ENCODE measurements at places on chromosomes 3 and 15. TPM values are rescaled to one million over a fixed set of nuclear protein-coding genes. Genes with fewer than 3 reads are reported as not detected.

GRCh38 chr3:142278451-142278850 is 53.1 kb upstream of the GK5 start:
- DNase-seq: no peak

DNA sequence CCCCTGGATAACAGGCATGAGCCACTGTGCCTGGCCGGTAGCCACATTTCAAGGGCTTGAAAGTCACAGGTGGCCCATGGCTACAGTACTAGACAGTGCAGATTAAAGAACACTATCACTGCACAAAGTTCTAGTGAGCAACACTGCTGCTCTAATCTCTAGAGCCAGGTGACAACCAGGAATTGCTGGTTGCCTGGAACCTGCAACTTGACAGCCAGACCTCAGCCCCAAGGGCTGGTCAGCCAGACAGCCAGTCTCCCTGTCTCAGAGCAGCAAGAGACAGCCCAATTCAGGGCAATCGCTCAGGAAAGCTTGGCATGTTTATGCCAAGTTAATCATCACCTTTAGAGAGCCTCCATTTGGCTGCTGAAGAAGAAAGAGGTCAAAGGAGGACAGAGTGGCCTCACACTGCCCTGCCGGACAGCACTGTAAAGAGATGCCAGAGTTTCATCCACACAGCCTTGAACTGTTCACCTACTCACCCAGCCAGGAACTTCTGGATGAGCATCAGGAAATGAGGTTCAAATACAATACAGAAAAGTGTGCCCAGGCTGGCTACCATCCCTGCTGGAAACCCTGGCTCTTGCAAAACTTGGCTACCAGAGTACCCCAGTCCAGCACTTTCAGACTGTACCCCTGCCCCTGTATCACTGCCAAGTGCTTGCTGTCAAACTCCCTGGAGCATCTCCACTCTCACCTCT is 6.0 kb downstream of the CCDC12 start:
- no peak for DNase-seq

GRCh38 chr15:101156509-101157159 is 95.2 kb downstream of the CHSY1 start:
- DNase-seq: no peak

The CISH gene
- 59.4 TPM for polyA plus RNA-seq

The CCR5 gene
- 0.32 TPM for polyA plus RNA-seq

DNA sequence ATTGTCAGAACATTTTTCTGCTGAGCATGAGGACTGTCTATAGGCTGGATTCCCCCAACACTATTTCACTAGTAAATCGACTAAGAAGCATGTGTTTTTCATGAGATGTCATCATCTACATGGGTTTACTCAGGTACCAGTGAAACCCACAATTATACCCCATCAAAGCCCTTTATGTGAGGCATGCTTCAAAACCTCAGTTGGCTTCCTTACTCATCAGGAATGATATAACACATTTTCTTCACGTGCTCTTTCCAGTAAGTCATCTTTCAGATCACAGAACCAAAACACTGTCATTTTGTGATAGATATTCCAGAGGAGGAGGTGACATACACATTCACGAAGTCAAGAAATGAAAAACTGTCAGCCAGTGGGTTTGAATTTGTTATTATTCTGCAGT is 116.5 kb downstream of the ANO10 start:
- no peak for DNase-seq

- DNase-seq: no peak
Measured at GRCh38 chr3:111650378-111651275, 55.5 kb upstream of the ZBED2 start.

DNA sequence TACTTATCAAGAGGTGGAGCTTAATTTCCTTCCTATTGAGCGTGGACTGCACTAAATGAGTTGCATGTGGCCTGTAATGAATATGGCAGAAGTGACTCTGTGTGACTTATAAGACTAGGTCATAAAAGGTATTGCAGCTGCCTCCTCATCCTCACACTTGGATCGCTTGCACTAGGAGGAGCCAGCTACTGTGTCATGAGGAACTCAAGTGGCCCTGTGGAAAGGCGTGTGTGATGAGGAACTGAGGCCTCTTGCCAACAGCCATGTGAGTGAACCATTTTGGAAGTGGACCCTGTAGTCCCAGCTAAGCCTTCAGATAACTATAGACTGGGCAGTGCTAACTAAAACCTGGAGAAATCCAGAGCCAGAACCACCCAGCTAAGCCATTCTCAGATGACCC is 7.1 kb upstream of the SLC30A4 start:
- no peak for DNase-seq

DNA sequence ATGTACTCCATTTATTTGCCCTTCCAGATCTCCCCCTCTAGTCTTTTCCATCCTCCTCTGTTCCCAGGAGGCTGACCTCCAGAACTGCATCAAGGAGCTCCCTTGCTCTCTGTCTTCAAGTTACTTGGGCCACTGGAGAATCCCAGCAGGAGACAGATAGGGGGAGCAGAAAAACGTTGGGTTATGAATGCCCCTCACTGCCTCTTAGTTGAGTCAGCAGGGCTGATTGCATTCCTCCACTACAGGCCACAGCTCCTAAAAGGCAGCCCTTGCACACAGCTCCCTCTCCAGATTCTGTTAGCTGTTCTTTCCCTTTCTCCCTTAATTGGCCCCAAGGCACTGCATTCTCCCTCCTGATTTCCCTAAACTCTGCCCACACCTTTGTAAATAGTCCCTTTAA is 12.4 kb upstream of the CEP152 start:
- no peak for DNase-seq

GRCh38 chr15:73386886-73387506 is 18.2 kb upstream of the HCN4 start:
- no peak for DNase-seq

DNA sequence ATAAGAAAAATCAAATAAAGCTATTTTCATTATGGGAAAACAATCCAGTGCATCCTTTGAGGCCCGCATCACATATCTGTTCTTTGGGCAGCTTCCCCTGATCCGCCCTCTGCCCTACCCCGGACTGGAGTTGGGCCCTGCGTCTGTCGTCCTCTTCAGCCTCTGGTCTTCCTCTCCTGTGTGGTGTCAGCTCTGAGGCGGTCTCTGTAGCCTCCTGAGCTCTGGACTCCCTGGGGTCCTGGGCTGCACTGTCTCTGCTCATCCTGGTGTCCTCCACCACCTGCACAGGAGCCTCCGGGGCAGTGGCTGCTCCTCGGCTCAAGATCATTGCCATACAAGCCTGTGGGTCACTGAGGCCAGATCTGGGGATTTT is 7.4 kb upstream of the SNX22 start:
- no peak for DNase-seq

- DNase-seq: no peak
Measured at GRCh38 chr3:25547943-25548674, 116.6 kb downstream of the TOP2B start.

DNA sequence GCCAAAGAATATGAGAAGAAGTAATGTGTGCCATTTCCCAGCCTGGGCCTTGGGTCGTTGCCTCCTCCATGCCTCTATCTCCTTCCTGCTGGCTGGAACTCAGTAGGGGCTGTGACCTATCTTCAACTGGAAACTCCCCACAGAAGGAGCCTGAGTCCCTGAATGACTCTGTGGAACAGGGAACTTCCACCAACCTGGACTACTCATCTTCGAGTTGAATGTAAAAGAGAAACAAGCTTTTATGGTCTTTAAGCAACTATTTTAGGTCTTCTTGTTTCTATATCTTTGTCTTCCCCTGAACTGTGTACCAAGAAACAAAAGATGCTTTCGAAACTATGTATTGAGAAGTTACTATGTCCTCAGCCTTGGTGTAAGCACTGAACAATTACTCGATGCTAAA is 355.3 kb upstream of the NR2F2 start:
- no peak for DNase-seq

The LRTM1 gene
- not detected for polyA plus RNA-seq

DNA sequence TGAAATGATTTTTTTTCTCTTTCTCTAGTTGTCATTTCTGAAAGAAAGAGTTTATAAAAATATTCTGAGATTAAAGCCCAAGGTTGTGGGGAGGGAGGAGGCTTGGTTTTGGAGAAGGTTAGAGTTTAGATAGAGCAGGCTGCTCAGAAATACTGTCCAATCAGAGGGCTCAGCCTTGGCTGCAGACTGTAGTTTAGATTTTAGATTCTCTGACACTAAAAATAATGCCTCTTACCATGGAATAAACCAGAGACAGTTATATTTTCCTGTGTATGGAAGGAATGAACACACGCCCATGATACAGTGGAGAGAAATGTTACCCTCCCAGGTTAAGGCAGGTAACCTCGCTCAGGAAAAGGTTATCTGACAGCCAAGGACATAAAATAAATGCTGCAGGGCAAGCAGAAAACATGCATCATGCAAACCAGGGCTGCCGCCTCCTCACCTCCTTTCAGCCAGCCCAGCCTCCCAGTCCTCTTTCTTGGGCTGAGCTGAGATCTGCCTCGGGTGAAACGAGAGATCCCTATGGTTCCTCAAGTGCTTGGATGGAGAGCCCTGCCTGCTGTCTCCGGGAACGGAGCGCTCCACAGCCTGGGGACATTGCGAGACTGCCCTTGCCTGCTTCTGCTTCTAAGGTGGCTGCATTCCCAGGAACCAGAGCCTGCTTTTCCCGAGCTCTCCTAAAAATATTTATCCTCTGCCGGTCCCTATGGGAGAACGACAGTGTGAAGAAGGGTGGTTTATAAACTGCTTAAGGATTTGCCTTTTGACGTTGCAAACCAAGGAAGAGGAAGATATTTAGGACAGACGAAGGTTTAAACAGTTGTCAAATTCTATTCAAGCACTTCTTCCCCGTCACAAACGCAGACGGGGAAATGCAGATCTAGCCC is 848 bp downstream of the NCEH1 start:
- DNase-seq: peak; percentile 56

DNA sequence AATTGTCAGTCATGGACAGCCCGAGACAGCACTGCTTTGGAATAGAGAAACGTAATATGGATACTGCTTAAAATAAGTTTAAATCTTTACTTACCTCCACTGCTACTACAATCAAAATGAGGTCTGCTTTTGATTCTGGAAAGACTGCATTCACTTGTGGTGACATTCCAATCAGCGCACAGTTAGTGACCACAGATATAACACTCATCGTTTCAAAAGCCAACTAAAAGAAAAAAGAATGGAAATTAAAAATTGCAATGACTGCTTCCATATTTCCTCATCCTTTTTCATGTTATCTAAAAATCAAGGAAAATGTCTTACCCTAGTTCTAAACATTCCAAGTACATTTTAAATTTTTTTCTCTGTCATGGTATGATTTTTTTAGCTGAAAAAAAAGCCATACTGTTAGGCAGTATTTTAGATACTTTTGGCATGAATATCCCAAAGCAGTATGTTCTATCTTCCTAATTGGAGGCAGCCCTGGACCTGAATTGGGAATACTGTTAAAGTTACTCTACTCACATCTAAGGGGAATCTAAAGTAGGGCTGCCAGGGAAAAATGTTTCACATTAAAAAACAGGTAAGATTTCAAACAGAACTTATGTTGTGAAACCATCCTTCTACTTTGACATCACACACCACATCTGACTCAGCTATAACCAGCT is 72.1 kb downstream of the ANO10 start:
- DNase-seq: no peak

DNA sequence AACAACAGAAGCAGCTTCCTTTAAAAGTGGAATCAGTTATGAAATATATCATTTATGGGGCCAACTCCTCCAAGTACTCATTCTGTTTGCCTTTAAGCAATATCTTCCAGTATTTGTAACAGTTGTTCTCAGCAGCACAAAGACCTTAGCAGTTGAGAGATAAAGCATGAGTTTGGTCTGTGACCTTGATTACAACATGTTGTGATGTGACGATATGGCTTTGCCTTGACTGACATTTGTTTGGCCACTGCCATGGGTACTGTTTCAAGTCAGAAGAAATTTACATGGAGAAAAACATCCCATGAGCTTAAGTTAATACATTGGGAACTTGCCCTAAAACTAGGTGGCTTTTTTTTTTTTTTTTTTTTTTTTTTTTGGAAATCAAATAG is 175.1 kb upstream of the KBTBD8 start:
- no peak for DNase-seq

DNA sequence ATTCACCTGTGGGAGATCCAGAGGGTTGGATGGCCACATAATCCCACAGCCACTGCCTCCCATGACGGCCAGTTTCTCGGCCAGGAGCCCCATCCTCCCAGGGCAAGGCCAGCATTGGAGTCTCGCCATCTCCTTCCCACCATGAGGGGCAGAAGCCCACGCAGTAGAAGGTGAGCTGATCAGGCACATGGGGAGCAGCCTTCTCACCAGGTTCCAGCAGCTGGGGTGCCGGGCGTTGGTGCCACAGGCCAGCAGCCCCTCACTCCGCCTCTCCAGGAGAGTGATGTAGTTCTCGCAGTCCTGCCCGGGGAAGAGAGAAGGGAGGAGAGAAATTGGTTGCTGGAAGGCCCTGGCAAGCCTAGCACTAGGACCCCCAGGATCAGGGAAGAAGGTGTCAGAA is 16.1 kb downstream of the SEMA7A start:
- DNase-seq: no peak

The BOC gene
- polyA plus RNA-seq: 6.1 TPM

Data from kidney (tissue), 22 donors.